ENCODE measurements at places on chromosomes 16 and 17.

- no peak for DNase-seq
These were observed 187.6 kb downstream of the FTO start for GRCh38 chr16:53891409-53892139.

GRCh38 chr17:15351925-15352324 is 10.5 kb upstream of the TEKT3 start:
- peak; percentile 33 for DNase-seq

- DNase-seq, result no peak
These were observed 39.1 kb upstream of the CDC42EP4 start for GRCh38 chr17:73350864-73351263.

DNA sequence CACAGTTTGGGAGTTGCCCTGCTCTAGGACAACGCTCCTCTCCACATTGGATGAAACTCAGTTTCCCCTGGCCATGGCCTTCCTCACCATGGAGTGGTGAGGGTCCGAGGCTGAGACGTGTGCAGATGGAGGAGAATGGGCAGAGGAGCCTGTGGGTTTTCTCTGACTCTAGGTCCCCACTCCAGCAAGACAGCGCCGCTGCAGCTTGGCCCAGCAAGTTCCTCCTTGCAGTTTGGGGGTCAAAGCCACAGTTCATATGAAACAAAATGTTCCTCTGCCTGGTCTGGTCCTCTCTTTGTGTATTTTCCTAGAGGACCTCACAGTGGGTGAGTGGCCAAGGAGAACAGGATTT is 2.3 kb downstream of the C16orf54 start:
- no peak for DNase-seq

GRCh38 chr17:78790552-78790951 is 8.5 kb upstream of the CYTH1 start:
- DNase-seq, result no peak

DNA sequence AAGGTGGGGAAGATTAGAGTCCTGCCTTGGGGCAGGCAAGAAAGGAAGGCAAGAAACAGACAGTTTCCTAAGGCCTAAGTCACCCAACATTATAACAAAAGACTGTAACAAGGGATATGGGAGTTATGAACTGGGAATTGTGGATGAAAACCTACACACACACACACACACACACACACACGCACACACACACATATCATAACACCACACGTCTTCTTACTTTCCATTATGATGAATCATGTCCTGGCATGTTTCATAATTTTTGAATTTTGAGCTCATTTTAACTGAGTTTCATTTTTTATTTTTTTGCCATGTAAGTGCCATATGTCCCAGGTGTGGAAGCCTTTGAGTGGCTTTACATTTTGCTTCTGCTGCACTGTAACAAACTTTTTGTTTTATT is 29.9 kb downstream of the HS3ST2 start:
- DNase-seq, result peak; percentile 8

GRCh38 chr17:77875881-77876509 is 82.5 kb upstream of the TNRC6C start:
- DNase-seq, result no peak

GRCh38 chr16:56370185-56370874 is 55.0 kb downstream of the AMFR start:
- no peak for DNase-seq

GRCh38 chr17:3385869-3386816 is at the start of gene OR3A2:
Gene OR3A2, minus strand, starts transcription at chr17:3386308.
- no peak for DNase-seq

DNA sequence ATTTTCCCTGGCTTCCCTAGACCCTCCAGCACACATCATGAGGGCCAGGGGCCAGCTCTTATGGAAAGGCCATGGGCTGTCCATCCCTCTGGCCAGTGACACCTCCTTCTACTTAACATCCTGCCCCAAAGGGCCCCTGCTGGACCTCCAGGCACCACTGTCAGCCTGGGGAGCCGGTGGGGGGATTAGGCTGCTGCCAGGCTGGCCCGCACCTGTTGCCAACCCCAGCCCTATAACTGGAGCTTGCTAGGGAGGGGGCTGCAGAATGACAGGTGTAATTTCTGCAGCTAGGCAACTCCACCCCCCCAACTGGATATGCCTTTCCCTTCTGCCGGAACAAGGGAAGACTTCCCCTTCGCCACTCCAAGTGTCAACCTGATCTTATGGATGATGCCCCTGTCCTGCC is 12.5 kb downstream of the RARA start:
- DNase-seq, result no peak

DNA sequence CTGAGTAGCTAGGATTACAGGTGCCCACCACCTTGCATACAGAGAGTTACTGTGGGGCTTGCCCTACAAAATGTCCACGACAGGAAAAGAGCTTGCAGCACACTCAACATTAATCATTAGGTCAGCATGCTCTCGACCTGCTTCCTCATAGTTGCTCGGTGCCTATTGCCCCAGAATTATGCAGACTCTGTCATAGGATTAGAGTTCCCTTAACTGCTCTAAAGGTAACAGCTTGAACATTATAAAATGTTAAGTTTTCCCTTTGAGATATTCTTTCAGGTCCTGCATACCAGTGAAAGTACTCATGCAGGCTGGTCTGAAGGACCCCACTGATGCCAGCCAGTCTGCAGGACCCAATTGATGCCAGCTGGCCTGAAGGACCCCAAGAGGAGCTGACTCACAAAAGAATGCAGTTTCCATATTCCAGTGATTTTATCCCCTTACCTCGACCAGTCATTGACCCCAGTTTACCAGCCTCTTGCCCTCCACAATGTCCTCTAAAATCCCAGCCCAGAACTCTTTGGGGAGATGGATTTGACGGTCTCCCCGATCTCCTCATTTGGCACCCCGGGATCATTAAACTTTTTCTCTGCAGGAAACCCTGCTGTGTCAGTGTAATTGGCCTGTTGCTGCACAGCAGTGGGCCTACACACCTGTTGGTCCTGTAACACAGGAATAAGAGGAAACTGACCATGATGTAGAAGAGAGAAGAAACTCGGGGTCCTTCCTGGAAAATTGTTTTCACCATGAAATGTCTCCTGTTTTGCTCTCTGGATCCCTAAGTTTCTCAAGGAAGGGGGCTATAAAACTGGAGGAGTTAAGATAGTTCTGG is 10.6 kb downstream of the ICAM2 start:
- no peak for DNase-seq

DNA sequence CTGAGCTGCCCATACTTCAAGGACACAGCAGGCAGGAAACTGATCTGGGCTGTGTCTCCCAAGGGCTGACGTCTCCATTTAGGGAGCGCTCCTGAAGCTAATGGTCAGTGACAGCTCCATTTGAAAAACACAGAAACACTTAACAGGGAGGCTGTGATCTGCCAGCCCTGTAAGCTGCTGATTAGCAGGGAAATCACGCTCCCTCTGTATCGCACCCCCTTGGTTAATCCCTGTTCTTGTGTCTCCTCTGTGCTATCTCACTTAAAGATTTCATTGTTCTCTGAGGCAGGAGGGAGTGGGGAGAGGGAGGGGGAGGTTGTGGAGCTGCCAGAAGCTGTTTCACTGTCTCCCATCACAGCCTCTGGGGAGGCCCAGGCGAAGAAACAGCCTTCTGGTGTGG is 47.4 kb upstream of the CACNG3 start:
- DNase-seq, result no peak

All from epithelial cell of prostate (primary cell).